ENCODE measurements at places on chromosomes 4 and X. TPM values are rescaled to one million over a fixed set of nuclear protein-coding genes. Genes with fewer than 3 reads are reported as not detected.

Gene H2BW2
- total RNA-seq: not detected

GRCh38 chrX:132818638-132819037, 139.8 kb downstream of the HS6ST2 start:
- H3K4me3 ChIP-seq: no peak overlapping the region
- no peak overlapping the region for H3K27ac ChIP-seq
- H3K36me3 ChIP-seq: no peaks in the 10 kb centered on the region
- no peaks in the 10 kb centered on the region for H3K4me1 ChIP-seq
- no peak for DNase-seq

DNA sequence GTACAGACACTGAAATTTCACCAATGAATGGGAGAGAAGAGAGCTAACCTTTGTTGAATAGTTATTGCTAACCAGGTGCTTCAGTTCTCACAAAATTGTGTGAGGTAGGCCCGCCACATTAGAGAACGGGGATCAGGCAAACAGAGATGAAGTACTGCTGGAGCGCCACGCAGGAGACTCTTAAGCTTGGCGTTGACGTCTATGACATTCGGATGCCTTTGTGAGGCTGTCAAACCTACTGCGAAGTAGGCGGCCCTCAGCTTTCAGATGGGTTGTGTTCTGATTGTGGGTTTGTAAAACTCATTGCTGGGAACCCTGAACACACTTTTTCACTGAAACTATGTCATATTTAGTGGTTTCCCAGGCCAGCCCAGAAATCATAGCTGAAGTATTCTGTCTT, 173.6 kb downstream of the CBR4 start:
- peaks cover 4% of the 10 kb centered on the region for H3K27me3 ChIP-seq
- H3K36me3 ChIP-seq: no peaks in the 10 kb centered on the region
- H3K27ac ChIP-seq: peak overlapping the region; percentile 91
- no peak for DNase-seq

DNA sequence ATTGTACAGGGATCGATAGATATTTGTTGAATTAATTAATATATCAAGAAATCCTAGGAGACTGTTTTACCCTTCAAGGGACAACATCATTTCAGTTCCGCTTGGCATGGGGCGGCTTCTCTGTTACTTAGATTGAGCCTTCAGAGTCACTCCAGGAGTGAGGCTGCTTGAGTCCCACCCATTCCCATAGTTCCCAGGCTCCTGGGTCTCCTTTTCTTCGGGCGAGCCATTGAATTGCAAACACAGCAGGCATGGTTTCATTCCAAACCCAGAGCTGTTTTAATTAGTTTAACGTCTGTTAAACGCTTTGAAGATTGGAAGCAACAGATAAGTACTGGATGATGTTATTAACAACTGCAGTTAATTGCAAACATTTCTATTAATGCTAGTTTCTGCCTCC, 571 bp upstream of the EDA start:
- no peak for DNase-seq
- peaks cover 6% of the 10 kb centered on the region for H3K4me1 ChIP-seq
- no peak overlapping the region for H3K4me3 ChIP-seq
- H3K27me3 ChIP-seq: no peaks in the 10 kb centered on the region

- no peak overlapping the region for H3K27ac ChIP-seq
- peaks cover 5% of the 10 kb centered on the region for H3K4me1 ChIP-seq
- H3K27me3 ChIP-seq: no peaks in the 10 kb centered on the region
- no peak overlapping the region for H3K4me3 ChIP-seq
- H3K36me3 ChIP-seq: no peaks in the 10 kb centered on the region
Observed at GRCh38 chr4:27001398-27002164, 140.9 kb downstream of the STIM2 start.

DNA sequence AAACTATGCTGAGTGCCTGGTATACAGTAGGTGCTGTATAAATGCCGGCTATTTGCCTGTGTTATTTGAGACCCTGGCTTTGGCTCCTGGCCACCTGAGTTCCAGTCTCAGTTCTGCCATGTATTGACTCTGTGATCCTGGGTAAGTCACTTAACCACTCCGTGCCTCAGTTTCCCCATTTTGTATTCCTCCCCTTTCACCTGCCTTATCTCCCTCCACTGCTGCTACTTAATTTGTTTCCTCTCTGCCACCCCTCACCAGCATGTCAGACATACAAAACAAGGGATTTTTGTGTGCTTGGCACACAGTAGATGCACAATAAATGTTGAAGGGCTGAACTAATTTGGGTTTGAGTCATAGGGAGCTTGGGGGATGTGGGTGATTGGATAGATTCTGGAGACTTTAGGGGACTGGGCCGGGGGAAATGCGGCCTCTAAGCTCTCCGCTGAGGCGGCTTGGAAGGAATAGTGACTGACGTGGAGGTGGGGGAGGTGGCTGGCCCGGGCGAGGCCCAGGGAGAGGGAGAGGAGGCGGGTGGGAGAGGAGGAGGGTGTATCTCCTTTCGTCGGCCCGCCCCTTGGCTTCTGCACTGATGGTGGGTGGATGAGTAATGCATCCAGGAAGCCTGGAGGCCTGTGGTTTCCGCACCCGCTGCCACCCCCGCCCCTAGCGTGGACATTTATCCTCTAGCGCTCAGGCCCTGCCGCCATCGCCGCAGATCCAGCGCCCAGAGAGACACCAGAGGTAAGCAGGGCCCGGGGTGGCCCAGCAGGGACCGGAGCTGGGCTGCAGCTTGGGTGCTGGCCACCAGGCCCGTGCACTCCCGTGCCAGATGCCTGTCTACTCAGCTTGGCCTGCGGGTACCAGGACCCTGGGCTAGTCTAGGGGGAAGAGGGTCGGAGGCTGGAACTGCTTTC, at the start of gene TIMP1:
TIMP1 (plus strand) TSS at position 706 of the 917 bp plus-strand sequence. CDS start 980 bp downstream, outside the sequence.
- H3K27me3 ChIP-seq: no peaks in the 10 kb centered on the region
- H3K27ac ChIP-seq: peak within 1 kb of the TSS; percentile 80
- H3K4me3 ChIP-seq: peak within 1 kb of the TSS; percentile 48
- no peaks in the 10 kb centered on the region for H3K4me1 ChIP-seq

GRCh38 chrX:733961-734360, 103.4 kb downstream of the SHOX start:
- H3K27me3 ChIP-seq: no peaks in the 10 kb centered on the region
- no peaks in the 10 kb centered on the region for H3K4me1 ChIP-seq
- no peak overlapping the region for H3K4me3 ChIP-seq
- no peaks in the 10 kb centered on the region for H3K36me3 ChIP-seq
- H3K27ac ChIP-seq: no peak overlapping the region

Gene GLOD5
- not detected for total RNA-seq

DNA sequence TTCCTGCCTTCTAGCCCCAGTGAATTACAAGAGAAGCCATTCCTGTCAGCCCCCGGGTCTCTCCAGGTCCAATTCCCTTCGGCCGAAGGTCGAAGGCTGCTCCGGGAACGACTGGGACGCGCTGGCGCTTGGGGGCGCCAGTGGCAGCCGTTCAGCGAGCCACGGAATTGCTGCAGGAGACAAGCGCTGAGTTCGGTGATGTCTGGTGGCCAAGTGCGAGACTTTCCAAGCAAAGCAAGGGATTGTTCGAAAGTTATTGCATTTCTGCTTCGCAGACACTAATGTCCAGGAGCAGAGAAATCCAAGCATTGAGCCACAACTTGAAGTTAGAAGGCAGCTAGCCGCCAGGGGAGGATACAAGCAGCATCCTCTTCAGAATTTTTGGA, 1.1 kb upstream of the DKK2 start:
- H3K4me1 ChIP-seq: peaks cover 6% of the 10 kb centered on the region
- H3K4me3 ChIP-seq: no peak overlapping the region
- H3K27me3 ChIP-seq: peaks cover 78% of the 10 kb centered on the region
- H3K27ac ChIP-seq: no peak overlapping the region
- no peaks in the 10 kb centered on the region for H3K36me3 ChIP-seq

DNA sequence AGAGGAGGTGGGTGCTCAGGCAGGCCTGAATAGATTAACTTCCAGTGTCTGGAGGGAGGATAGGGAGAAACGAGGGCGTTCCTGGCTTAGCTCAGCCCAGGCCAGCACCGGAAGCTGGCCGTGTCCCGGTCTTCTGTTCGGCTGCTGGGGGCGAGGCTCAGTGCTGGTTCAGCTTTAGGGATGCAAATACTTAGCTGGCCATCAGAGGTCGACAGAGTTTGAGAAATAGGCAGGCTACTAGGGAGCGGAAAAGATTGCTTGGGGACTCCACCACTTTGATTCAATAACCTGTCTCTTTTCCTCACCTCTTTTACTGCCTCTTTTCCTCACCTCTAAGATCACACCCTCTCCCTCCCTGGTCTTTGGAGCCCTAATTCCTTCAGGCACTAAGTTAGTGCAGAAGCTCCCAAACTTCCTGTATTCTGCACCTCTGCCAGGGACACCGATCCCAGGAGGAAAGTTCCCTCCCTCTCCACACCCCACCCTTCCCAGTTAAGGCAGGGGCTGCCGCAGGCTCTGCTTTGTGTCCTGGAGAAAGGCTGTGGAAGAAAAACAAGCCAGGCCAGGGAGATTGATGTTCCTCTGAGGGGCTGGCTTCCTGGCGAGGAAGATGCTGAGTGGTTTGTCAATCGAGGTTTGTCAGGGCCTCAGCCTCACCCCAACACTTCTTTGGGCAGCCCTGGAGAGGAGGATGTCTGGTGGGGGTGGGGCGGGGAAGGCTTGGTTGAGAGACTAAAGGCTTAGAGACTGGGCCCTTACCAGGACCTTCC, 6.0 kb upstream of the EFNB1 start:
- H3K4me3 ChIP-seq: no peak overlapping the region
- no peak overlapping the region for H3K27ac ChIP-seq

- no peaks in the 10 kb centered on the region for H3K4me1 ChIP-seq
- H3K27me3 ChIP-seq: no peaks in the 10 kb centered on the region
- DNase-seq: no peak
- H3K36me3 ChIP-seq: no peaks in the 10 kb centered on the region
- H3K27ac ChIP-seq: no peak overlapping the region
Observed at GRCh38 chr4:138612428-138612827, 370.3 kb upstream of the SLC7A11 start.

Gene GPR173
- 0.27 TPM for total RNA-seq

DNA sequence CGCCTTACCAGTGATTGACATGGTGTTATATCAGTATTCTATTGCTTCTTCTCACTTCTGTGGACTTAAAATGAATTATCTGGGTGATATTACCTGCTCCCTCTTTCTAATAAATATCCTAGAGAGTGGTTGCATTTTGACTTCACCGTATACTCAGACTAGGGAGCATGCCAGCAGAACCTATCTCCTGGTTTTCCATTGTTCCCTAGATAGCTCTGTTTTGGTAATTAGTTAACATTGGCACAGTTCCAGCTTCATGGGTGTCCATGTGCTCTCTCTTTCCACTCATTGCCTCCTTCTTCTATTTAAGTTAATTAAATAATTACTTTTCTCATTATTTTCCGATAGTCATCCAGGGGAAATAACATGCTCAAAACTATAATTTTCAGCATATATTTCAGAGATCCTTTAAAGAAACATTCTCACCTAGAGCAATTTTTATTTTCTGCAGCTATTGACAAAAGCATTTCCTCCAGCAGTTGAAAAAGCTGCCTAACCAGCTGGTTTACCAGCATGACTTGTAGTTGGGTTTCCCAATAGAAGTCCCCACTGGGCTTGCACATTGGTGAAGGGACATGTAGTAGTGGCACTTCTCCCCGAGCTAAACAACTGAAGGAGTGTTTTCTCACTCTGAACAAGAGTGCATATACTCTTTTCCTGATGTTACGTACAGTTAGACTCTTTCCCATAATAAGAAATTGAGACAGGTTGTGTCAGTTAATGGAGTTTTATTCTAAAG, 27.9 kb upstream of the PAPSS1 start:
- H3K36me3 ChIP-seq: no peaks in the 10 kb centered on the region
- H3K4me3 ChIP-seq: no peak overlapping the region
- H3K27ac ChIP-seq: no peak overlapping the region
- no peak for DNase-seq
- no peaks in the 10 kb centered on the region for H3K4me1 ChIP-seq
- peaks cover 6% of the 10 kb centered on the region for H3K27me3 ChIP-seq

DNA sequence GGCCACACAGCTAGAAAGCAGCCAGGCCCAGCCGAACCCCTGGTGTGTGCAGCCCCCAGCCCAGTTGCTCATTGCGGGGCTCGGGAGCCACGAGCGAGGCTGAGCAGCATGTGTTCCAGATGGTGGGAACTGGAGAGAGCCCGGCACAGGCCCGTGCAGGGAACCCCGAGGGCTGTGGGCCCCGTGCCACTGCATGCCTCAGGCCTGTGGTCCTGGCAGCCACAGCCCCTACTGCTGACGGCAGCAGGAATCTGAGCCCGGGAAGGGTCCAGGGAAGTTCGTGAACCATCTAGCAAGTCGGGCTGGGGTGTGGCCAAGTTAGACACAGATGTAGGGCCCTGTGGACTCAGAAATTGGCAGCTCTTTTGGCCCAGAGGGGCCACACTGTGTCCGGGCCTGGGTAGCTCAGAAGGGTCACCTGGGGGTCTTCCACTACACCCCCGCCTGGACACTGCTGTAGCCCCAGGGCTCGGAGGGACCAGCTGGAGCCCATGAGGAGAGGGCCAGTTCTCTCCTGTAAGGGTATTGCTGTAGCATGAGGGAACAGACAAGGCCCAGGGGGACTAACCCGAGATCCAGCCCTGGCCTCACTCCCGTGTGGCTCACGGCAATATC, 12.1 kb downstream of the HTRA3 start:
- H3K36me3 ChIP-seq: no peaks in the 10 kb centered on the region
- H3K4me3 ChIP-seq: no peak overlapping the region
- DNase-seq: peak; percentile 33
- H3K27ac ChIP-seq: peak overlapping the region; percentile 12

Gene FHIP1A
- total RNA-seq: 44.1 TPM

Gene ZAR1
- not detected for total RNA-seq

Gene ADH7
- total RNA-seq: not detected

- H3K36me3 ChIP-seq: no peaks in the 10 kb centered on the region
- H3K27me3 ChIP-seq: peaks cover 70% of the 10 kb centered on the region
- peak; percentile 80 for DNase-seq
Observed at GRCh38 chr4:54233697-54234496, 4.8 kb downstream of the PDGFRA start.

DNA sequence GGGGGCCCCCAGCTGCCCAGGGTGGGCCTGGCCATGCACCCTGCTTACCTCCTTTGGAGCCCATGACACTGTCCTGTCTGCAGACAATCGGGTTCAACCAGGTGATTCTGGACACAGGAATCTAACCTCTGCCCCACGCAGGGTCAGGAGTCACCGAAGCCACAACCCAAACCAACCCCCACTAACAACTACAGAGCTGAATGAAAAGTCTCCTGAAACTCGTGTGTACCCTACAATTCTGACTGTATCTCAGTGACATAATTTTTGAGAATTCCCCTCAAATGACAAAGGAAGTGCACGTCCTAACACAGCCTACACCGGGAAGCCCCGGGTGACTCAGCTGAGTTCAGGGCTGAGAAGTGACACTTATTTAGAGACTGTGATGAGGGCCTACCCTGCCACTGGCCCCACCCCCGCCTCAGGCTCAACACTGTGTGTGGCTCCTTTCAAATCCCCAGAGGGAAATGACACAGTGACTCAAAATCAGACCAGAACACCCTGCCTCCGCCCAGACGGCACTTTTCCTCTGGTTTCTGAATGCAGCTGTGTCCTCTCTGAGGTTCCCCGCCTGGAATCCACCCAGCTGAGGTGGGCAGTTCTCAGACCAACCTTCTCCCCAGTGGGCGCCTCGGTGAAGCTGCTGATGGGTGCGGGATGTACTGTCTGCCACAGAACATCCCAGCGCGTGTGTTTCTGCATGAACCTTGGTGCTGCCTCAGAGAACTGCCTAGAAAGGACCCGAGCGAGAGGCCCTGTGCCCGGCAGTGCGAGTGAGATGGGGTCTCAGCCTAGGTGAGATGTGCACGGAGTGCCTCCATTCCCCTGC, 9.9 kb downstream of the TNIP2 start:
- no peaks in the 10 kb centered on the region for H3K27me3 ChIP-seq
- DNase-seq: peak; percentile 39
- peak overlapping the region; percentile 30 for H3K27ac ChIP-seq
- H3K4me1 ChIP-seq: peaks cover 12% of the 10 kb centered on the region
- no peak overlapping the region for H3K4me3 ChIP-seq

GRCh38 chrX:23048806-23049573, 49.2 kb downstream of the DDX53 start:
- no peak for DNase-seq
- no peaks in the 10 kb centered on the region for H3K36me3 ChIP-seq
- H3K27me3 ChIP-seq: no peaks in the 10 kb centered on the region
- no peak overlapping the region for H3K4me3 ChIP-seq
- H3K27ac ChIP-seq: no peak overlapping the region
- no peaks in the 10 kb centered on the region for H3K4me1 ChIP-seq

Data from transverse colon (tissue), 4 donors.